ENCODE measurements at places on chromosomes 4 and X.
A peak's percentile ranks its signal among the peaks of the same experiment; 100 is the strongest.

- DNase-seq, result no peak
Observed at GRCh38 chr4:149931431-149931830, 115.8 kb upstream of the IQCM start.

DNA sequence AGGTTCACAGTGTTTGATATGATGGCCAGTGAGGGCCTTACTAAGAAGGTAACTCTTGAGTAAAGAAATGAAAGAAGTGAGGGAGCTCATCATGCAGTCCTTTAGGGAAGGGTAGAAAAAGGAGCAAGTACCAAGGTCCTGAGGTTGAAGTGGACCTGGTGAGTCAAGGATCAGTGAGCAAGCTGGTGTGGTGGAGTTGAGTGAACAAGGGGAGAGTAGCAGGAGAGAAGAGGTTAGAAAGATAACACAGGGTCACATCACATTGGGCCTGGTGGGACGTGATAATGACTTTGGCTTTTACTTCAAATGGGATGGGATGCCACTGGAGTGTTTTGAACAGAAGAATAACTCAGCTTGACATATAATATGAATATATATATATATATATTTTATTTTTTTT, 44.7 kb downstream of the OSTC start:
- no peak for DNase-seq

GRCh38 chr4:7924570-7924969, 15.1 kb downstream of the AFAP1 start:
- peak; percentile 19 for DNase-seq

GRCh38 chr4:88696630-88697029, 999 bp downstream of the NAP1L5 start:
- DNase-seq, result no peak

DNA sequence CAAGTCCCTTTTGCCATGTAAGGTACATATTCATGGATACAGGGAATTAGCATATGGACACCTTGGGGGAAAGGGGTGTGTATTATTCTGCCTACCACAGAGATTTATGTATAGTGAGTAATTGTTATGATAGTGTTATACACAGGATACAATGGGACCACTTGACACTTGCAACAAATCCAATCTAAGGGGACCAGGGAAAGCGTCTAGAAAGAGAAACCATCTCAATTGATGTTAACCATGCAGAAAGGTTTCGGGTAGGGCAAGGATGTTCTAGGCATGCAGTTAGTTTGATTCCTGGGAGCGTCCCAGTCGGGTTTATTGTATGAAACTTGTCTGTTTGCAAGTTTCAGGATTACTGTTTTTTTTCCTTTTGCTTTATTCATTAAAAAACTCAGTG, 34.2 kb downstream of the MMRN1 start:
- DNase-seq, result no peak

- no peak for DNase-seq
Observed at GRCh38 chr4:14025891-14026290, 398.4 kb upstream of the BOD1L1 start.

DNA sequence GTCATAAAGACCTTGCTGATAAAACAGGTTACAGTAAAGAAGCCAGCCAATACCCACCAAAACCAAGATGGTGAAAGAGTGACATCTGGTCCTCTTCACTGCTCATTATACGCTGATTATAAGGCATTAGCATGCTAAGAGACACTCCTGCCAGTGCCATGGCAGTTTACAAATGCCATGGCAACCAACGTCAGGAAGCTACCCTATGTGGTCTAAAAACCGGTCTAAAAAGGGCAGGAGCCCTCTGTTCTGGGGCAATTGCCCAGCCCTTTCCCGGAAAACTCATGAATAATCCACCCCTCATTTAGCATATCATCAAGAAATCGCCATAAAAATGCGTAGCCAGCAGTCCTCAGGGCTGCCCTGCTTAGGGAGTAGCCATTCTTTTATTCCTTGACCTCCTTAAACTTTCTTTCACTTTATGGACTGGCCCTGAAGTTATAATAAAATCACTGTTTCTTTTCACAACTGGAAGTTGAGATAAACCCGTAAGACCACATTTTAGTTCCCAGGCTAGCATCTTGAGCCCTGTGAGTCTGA, 260.5 kb upstream of the FAT1 start:
- no peak for DNase-seq

DNA sequence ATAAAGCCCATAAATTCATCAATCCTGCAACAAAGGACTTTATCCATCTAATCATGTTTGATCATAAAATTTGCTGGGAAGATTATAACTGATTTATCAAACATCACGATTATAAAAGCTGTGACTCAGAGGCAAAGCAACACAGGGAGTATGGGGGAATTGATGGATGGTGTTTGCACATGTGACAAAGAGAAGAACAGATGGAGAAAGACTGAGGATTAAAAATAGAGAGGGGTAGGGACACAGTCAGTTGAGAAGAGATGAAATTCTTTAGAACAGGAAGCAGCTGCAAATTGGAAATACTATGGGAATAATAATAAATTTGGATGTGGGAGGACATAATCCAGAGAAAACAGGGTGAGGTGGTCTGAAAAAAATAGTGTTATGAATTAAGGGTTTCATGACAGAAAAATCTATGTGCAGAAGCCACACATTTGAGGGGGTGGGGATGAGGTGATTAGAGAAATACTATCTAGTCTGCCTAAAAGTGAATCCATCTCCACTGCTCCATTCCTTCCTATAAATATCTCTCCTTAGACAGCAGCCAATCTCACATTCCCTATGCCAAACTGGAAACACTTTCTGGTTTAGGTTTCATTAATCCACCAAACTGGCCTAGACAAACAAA, 6.2 kb downstream of the PRR32 start:
- DNase-seq, result no peak

DNA sequence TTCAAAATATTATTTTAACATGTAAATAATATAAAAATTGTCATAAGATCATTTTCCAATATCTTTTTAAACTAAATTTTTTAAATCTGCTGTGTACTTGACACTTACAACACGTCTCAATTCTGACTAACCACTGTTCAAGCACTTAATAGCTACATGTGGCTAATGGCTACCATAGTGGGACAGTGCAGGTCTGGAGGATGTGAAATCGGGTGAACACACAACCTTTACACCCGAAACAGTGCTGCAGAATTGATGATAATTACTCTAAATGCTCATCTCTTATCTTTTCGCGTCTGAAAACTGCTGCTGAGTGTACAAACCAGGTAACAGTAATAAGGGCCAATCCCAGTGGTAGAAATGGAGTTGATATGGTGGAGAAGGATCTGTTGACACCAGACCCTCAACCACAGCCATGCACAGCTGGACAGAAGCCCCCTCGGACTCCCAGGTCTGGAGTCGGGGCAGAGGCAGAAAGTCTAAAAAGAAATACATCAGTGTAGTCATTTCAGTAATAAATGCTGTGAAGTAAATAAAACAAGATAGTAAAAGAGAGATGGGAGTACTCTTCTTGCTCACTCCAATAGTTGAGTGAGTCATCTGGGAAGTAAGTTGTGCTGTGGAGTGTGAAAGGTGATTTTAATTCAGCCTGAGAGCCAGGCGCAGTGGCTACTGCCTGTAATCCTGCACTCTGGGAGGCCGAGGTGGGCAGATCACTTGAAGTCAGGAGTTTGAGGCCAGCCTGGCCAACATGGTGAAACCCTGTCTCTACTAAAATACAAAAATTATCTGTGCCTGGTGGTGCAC, 150.0 kb downstream of the CBR4 start:
- no peak for DNase-seq

DNA sequence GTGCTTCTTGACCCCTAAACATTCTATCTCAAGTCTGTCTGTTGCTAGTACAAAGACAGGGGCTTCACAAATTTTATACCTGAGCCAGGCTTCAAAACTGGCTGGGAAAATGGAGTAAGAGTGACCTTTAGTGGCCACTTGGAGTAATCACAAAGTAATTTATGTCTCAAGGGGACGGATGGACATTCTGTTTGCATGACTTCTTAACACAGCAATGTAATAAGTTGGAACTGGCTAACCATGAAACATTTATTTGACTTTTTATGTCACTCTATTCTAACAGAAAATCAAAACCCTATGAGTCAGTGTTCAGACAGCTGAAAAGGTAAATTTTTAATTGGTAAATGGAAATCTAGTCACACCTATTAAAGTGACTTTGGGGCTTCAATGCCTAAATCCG, 600.6 kb downstream of the ANKRD50 start:
- no peak for DNase-seq

- DNase-seq, result no peak
Observed at GRCh38 chrX:91039777-91040176, 394.9 kb upstream of the PABPC5 start.

GRCh38 chr4:25867781-25868294, 5.0 kb upstream of the SEL1L3 start:
- DNase-seq, result no peak

All from activated effector memory CD4-positive, alpha-beta T cell treated with anti-CD3 and anti-CD28 coated beads, Interleukin-2, amount 50 U/mL, for 16 hours (primary cell).